ENCODE measurements at places on chromosomes 6 and 20.

GRCh38 chr6:159090530-159091480, 46.0 kb upstream of the TAGAP start:
- DNase-seq, result no peak

DNA sequence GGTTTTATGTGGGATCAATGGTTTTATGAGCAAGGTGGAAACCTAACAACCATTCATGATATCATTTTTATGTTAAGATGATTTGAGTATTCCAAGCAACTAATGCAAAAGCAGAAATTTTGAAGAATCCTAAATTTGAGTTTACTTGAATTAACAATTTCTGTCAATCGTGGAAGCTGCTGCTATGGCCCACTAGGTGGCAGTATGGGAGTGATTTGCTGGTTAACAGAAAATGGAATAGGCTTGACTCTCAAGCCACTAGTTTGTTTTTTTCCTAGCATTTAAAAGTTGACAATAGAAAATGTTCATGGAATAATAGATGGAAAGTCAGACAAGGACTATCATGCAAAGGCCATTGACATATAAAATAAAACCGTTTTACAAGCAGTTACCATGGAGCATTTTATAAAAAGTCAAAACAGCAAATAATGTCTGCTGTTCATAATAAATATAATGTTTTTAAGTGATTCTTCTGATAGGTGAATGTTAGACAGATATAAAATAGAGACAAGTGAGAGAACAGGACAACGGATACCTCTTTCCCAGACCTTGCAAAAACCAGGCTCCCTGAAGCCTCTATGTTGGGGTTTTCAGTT, 43.0 kb upstream of the TMEM200A start:
- DNase-seq, result peak; percentile 26

DNA sequence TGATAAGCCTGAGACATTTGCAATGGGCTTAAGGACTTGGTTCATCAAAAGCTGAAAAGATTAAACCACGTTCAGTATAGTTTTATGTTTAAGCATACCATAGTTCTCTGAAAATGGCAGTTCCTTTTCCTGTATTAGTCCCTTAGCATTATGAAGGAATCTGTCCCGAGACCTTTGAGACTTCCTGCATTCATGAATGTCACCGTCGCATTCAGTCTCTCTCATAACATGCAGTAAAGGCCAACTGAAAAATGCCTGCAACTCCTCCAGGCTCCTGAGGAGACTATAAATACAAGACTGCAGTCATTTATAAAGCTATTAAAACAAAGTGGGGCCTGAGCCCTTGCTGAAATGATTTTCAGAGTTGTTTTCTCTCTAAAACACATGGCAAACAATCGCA, 129.1 kb downstream of the SYCP2 start:
- no peak for DNase-seq

- no peak for DNase-seq
Measured at GRCh38 chr6:151209071-151209831, 30.5 kb upstream of the AKAP12 start.

DNA sequence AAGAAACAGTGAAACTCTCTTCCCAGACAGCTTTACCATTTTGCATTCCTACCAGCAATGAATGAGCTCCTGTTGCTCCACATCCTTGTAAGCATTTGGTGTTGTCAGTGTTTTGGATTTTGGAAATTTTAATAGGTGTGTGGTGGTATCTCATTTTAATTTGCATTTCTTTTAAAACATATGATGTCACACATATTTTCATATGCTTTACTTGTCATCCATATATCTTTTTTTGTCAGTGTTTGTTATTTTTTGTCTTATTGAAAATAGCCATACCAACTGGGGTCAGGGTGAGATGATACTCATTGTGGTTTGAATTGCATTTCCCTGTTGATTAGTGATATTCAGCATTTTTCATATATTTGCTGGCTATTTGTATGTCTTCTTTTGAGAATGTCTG, 119.5 kb upstream of the FOXA2 start:
- no peak for DNase-seq

- no peak for DNase-seq
Measured at GRCh38 chr6:32188381-32189068, 1.5 kb downstream of the PBX2 start.

DNA sequence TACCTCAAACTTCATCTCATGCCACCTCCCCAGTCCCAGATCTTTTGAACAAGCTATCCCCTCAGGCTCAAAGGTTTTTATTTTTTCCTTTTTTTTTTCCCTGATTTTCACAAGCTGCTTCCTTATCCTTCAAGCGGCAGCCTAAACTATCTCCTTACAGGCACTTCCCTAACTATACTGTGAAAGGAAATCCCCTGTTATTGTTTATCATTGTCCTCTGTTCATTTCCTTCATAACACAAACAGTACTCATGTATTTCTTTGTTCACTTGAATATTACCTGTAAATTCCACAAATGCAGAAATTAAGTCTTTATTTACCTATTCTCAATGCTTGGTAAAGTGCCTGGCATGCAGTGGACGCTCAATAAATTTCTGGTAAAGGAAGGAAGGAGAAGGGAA, 48.9 kb downstream of the ME1 start:
- DNase-seq, result no peak

GRCh38 chr6:16787128-16787682, 25.9 kb upstream of the ATXN1 start:
- no peak for DNase-seq

GRCh38 chr6:93423542-93423941, 4.2 kb upstream of the EPHA7 start:
- no peak for DNase-seq

DNA sequence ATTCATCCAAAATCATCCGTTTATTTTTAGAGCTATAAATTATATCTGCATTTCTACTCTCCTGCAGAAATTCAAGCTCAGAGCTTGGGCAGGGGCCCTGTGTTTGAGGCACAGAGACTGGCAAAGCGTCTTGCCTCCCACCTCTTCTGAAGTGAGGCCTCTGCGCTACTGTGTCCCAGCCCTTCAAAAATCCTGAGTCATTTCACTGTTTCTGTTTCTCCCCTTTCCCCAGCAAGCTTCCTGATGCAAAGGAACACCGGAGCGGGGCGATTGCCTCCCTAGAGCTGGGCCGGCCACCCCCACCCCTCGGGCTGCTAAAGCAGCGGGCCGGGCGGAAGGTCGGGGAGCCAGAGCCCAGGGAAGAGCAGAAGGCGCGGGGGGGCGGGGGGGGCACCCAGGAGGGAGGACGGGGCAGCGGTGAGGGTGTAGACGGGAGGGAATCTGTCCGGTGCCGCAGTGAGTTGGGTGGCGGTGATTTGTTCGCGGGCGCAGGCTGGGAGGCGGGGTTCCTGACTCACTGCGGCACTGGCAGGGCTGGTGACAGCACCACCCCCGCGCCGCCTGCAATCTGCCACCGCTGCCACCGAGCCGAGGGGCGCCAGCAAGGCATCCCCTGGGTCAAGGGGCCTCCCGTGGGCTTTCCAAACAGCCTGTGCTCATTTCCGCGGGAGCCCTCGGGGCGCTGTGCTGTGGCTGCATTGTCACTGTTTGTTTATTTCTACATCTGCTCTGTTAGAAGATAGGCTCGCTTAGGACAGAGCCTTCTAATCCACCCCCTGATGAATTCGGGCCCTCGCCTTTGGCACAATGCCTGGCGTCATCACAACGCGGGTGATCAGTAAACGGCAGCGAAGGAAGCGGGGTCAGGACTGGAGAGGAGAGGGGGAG, 46.5 kb upstream of the SNAP25 start:
- no peak for DNase-seq

GRCh38 chr20:50992733-50993457, 30.0 kb downstream of the KCNG1 start:
- no peak for DNase-seq

DNA sequence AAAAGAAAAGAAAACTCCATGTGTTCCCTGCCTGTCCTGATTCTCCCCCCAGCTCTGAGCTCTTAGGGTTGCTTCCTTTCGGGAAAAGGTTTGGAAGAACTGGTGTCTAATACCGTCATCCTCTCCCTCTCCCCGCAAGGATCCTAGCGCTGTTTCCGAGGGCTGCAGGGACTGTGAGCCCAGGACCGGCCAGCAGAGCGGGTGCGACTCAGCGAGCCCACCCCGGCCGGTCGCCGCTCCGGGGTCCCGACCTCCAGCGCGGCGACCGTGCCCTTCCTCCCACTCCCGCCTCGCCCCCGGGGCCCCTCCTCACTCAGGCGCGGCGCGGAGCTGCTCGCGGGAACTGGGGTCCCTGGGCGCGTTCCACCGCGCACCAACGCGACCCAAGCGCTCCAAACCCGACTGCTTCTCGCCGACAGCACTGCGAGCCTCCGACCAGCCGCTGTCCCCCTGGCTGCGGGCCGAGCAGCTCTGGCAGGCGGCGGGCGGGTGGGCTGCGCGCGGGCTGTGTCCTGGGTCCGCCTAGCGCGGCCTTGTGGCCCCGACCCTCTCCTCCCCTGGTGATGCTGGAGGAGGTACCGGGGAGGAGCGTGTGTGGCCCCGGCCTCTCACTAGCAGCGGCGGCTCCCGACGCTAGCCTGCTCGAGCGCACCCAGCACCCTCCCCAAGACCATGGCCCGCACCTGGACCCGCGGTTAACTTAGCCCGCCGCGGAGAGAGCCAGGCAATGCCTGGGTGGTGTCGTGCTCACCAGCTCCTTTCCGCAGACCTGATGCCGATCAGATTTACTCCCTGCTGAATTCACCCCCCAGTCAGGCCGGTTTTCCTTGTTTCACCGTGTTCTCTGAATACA, at the start of gene PLA2G7:
Gene PLA2G7, minus strand, starts transcription at position 509 of the 853 bp plus-strand sequence. CDS start 12,484 bp downstream, outside the sequence.
- DNase-seq, result no peak

Data from AG04449 (cell line).